Glutamatergic neuron (in vitro differentiated cells): ENCODE measurements at places on chromosomes 1 and 21.

GRCh38 chr1:197837911-197838310 is 62.6 kb upstream of the DENND1B start:
- no peak for DNase-seq

GRCh38 chr1:7343882-7344281 is 427.2 kb upstream of the VAMP3 start:
- no peak for DNase-seq

DNA sequence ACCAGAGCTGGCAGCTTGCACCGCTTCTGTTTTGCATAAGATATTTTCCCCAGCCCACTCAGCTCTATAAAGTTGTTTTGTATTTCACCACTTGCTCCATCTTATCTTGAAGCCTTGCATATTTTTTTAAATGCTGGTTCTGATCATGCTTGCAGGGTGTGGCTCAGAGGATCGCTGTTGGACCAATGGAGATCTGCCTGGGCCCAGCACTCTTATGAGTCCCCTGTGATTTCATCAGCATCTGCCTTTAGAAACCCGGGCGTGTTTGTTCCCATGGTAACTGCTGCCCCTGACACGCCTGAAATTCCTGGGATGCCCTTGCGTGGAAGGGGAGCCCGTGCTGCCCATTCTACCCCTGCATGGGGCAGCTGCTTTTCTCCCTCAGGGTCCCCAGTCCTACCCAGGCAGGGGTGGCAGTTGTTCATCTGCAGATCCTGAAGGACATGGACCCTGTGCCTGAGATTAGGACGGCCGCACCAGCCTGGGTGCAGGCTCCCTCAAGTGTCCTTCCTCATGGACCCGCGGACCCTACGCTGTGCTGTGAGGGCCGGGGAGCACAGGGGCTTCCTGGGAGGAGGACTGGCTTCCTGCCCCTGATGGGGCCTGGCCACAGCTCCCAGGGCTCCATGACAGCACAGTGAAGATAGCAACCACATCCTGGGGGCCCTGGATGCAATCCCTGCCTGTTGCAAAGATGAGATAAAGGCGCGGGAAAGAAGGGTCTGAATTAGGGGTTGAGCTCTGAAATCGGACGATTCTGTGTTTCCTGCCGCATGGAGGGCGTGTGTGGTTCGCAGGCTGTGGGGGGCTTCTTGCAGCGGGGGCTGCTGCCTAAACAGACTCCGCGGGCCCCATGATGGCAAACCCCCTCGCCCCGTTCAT is 226.5 kb downstream of the SDCCAG8 start:
- DNase-seq: peak; percentile 57

GRCh38 chr1:33050221-33051076 is 13.8 kb upstream of the AK2 start:
- DNase-seq: no peak

DNA sequence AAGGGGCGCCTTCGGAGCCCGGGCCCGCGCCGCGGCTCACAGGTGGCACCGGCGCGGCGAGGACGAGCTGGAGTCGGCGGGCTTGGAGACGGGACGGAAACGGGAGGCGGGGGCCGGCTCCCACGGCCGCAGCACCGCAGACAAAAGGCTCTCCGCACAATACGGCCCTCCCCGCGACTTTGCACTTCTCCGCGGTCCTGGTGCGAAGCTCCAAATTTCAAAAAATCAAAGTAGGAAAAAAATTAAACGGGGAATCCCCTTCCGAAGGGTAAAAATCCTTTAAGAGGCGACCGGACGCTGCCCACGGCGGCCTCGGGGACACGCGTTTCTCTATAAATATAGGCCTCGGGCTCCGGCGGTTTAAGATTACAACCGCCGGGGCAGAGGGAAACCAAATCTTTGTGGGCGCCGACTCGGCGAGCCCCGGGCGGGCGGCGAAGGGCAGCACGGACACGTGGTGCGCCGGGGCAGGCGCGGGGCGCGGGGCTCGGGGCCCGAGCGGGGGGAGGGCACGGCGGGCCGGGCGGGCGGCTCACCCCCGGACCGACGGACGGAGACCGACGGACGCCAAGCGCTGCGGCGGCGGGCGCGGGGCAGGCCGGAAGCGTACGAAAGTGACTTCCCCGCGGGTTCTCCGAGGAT is 453 bp downstream of the PABPC4 start:
- DNase-seq: peak; percentile 41

- DNase-seq: peak; percentile 10
Measured at GRCh38 chr21:46154955-46155513, 345 bp downstream of the FTCD start.

- DNase-seq: peak; percentile 91
Measured at GRCh38 chr1:160400223-160400645, at the start of gene VANGL2. TSS of gene VANGL2 (plus strand) at chr1:160400564. CDS start at chr1:160415838, 15,274 bp downstream.
